ENCODE measurements at places on chromosomes 7 and 10. TPM values are rescaled to one million over a fixed set of nuclear protein-coding genes. Genes with fewer than 3 reads are reported as not detected.

Gene MYPN
- total RNA-seq: 69.2 TPM

Gene NUTM2E
- total RNA-seq: 0.35 TPM

Gene OR2A12
- total RNA-seq: not detected

Gene TMEM225B
- 0.89 TPM for total RNA-seq

Gene PPP2R2D
- 28.3 TPM for total RNA-seq

Gene ASZ1
- total RNA-seq: not detected

Gene HTR5A
- not detected for total RNA-seq

Gene GDF10
- 0.98 TPM for total RNA-seq

Gene STAG3
- 1.6 TPM for total RNA-seq

Gene SFRP4
- total RNA-seq: 55.4 TPM

Gene HOXA10
- 21.2 TPM for total RNA-seq

Gene C10orf53
- total RNA-seq: not detected

Gene YWHAG
- total RNA-seq: 35.9 TPM

Gene ZNF239
- total RNA-seq: 8.2 TPM

Gene GFRA1
- total RNA-seq: 41.5 TPM

All from muscle of leg (tissue), 16 donors.